ENCODE measurements at places on chromosomes 11 and 22.

DNA sequence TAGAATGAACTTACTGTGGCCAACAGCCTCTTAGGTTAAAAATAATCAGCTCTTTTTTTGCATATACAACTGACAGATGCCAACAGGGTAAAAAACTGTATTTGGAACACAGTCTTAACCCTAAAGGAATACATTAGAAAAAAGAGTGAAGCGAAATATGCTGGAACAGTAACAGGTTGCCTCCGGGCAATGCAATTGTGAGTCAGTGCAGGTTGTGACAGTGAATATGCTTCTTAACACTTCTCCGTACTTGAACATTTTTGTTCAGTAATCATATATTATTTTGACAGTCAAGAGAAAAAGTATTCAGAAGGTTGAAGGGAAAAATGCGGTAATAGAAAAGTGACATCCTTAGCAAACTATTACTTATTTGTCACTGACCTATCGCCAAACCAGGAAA is 98.5 kb downstream of the DBX1 start:
- no peak for DNase-seq

GRCh38 chr22:23831781-23832180 is 7.0 kb downstream of the DERL3 start:
- no peak for DNase-seq

DNA sequence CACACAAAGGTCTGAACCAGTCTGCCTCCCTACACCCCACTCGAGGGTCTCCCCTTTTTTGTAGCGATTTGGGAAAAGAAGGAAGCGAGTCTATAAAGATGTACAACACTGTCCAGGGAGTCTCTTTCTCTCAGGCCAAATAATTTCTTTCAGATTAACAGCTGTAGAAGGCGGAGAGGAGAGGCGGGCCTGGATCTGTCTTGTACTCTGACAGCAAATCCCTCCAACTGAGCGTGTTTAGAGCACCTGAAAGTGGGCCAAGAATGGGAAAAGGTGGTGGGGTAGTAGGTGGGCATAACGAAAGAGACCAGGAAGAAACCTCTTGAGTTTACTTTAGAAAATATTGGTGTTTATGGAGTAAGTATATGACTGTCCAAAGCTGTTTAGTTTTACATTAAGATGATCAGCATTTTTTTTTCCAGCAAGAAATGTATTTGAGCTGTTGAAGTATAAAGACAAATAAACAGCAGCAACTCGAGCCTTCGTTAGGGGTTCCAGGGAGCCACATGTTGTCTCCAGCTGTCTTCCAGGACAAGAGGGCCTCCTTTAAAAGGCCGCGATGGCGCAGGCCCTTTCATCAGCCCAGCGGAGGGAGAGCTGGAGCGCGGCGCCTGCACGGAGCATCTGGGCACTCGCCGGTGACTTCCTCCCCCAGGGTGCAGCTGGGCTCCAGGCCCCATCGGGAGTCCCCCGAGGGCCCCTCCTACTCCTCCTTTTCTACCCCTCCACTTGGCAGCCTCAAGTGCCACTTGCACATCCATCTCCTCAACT is 34.9 kb downstream of the SCUBE1 start:
- DNase-seq = no peak

- DNase-seq = no peak
These were observed 56.9 kb downstream of the PACS1 start for GRCh38 chr11:66126808-66127555.

DNA sequence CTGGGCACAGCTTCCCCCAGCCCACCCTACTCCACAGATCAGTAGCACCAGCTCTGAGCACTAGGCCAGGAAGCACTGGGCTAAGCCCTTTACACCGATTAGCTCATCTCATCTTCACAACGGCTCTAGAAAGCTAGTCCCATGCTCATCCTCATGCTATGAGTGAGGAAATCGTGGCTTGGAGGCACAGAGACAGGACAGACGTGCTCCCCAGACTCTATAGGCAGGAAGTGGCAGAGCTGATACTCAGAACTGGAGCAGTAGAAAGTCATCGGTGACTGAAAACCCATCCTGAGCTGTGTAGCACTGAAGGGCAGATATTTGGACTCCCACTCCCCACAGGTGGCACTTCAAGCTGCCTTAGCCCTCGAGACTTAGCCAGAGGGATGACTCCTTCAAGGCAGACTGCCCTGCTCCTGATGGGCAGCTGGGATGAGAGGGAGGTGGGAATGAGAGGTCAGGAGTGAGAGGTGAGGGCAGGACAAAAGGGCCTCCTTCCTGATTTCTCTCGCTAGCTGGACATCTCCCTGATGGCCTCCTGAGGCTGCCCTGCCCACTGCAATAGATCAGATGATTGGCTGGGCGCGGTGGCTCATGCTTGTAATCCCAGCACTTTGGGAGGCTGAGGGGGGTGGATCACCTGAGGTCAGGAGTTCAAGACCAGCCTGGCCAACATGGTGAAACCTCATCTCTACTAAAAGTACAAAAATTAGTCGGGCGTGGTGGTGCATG is 9.7 kb downstream of the CD5 start:
- no peak for DNase-seq

DNA sequence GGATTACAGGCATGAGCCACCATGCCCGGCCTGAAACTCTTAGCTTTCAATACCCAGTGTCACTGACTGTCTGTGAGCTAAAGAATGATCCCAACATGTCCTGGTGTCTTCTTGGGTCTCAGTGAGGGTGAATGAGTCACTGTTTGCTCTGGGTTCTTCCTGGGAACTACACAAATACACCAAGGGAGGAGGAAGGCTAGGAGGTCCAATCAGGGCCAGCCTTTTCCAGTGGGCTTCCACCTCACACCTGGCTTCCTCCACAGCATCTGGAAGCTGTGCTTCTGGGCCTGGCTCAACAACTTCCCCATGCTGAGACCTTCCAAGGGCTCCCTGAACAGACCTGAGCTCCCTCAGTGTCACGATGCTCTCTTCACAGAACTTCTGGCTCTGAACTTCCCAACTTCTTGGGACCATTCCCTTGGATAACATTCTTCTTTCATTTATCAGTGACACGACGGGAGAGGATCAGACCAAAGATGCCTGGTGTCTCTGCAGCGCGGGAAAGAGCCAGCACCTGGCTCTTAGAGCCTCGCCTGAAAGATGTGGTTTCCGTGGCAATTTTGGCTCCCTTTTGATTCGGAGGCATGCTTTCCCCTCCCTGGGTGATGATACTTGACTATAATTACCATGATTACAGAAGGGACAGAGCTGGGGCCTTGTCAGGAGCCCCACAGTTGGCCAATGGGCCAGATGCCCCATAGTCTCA is 22.3 kb upstream of the CHRM4 start:
- peak; percentile 85 for DNase-seq

DNA sequence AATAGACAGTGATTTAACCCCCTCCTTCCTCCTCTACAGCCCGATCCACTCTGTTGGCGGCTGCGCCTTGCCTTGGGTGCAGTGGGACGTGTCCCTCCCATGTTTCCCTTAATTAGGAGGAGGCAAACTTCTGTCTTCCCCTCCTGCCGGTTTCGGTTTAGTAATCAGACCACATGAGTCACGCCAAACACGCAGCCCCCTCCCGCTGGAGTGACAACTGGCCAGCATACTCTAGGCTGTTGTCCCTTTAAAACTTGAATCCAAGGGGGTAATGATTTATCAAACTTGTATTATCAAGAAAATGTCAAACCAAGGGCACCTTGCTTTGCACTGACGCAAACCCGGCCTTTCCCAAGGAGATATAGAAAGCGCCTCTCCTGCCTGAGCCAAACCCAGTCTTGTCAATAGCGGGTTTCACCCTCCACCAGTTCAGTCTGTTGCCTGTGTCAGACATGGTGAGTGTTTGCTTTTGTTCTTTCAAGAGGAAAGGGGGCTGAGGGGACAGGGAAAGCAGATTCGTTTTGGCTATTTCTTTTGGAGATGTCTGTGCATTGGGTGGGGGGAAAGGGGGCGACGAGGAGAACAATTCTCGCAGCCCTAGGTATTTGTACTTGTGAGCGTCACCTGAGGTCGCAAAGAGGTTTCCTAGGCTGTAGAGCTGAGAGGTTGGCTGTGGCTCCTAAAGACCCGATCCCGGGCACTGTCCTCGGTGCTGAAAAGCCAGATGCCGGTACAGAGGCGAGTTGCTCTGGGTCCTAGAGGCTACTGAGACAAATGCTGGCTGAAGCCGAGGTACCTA is at the start of gene SLC6A5:
TSS of gene SLC6A5 (plus strand) at position 388 of the 799 bp plus-strand sequence. CDS start at position 453, 65 bp downstream.
- DNase-seq = no peak

DNA sequence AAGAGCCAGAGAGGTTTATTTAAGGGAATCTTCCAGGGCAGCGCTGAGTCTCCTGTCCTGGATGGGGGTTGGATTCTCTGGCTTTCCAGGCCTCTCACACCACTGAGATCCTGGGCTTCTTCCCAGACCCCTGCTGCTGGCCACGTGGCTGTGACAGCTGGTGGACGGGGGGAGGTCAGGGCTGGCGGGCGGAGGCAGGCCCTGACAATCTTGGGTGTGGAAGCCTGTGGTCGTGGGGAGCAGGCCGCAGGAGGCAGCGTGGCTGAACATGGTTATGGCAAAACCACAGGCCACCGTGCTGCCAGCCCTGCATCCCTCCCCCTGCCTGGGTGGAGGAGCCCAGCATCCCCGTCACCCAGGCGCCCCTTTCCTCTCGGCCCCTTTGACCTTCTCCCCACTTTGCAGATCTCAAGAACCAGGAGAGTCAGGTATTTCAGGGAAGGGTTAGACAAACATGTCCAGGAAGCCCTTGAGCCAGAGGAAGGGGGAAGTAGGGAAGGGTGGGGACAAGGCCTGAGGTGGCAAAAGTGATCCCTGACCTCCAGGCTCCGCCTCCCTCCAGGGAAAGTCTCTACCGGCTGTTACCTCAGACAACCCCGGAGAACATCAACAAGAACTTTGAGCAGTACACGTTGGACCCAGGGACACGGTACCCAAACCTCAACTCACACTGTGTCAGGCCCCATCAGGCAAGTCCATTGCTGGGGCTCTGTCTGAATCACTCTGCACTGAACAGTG is 111.8 kb downstream of the MICAL2 start:
- DNase-seq = no peak

- no peak for DNase-seq
These were observed 629.0 kb downstream of the BRD1 start for GRCh38 chr22:49198705-49199084.

GRCh38 chr22:34210301-34210700 is 290.0 kb upstream of the LARGE1 start:
- no peak for DNase-seq

DNA sequence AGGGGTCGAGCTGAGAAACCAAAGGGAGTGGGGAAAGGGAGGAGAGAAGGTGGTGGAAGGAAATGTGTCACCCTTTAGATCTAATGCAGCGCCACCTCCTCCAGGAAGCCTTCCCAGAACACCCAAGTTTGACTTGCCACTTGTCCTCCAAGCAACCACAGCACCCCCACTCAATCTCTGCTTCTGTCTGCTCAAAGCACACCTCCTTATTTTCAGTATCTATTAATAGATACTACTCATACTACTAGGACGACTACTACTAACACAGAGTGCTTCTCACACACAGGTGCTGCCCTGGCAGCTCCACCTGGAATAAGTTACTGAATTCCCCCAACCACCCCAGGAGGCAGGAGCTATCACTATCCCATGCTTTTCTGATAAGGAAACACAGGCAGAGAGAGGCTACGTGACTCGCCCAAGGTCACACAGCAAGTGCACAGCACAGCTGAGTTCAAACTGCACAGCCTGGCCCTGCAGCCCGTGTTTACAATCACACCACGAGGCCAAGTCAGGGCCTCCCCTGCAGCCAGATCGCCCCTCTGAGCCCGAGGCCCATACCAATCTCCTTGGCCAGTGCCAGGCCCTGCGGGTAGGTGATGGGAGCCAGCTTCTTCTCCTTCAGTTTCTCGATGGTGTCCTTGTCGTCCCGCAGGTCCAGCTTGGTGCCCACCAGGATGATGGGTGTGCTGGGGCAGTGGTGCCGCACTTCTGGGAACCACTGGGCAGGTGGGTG is 13.2 kb downstream of the RAC2 start:
- DNase-seq = no peak

GRCh38 chr11:61362542-61362875 is 335 bp downstream of the TMEM138 start:
- DNase-seq = no peak

- DNase-seq = peak; percentile 12
These were observed 324.0 kb upstream of the PLET1 start for GRCh38 chr11:112584672-112585071.

- no peak for DNase-seq
These were observed 108.0 kb downstream of the PARVA start for GRCh38 chr11:12485328-12485727.

- DNase-seq = no peak
These were observed 63.5 kb downstream of the FAM83F start for GRCh38 chr22:40058265-40058664.

DNA sequence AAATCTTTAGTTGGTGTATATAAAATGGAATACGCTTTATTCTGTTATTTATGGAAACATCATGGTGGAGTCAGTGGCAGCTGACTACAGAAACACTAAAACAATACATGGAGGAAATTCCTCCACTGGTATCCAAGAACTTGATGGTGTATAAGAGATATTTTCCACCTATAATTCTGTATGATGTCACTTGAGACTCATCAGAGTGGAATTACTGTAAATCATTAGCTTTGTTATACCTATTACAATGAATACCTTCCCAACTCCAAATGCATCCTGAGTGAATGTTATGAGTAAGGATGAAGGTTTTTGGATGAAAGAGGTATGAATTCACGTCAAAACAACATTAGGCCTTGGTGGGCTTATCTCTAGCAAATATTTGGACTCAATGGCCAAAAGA is 258.5 kb upstream of the SORL1-AS1 start:
- DNase-seq = no peak

GRCh38 chr22:20146777-20147176 is 4.1 kb downstream of the CCDC188 start:
- DNase-seq = no peak

DNA sequence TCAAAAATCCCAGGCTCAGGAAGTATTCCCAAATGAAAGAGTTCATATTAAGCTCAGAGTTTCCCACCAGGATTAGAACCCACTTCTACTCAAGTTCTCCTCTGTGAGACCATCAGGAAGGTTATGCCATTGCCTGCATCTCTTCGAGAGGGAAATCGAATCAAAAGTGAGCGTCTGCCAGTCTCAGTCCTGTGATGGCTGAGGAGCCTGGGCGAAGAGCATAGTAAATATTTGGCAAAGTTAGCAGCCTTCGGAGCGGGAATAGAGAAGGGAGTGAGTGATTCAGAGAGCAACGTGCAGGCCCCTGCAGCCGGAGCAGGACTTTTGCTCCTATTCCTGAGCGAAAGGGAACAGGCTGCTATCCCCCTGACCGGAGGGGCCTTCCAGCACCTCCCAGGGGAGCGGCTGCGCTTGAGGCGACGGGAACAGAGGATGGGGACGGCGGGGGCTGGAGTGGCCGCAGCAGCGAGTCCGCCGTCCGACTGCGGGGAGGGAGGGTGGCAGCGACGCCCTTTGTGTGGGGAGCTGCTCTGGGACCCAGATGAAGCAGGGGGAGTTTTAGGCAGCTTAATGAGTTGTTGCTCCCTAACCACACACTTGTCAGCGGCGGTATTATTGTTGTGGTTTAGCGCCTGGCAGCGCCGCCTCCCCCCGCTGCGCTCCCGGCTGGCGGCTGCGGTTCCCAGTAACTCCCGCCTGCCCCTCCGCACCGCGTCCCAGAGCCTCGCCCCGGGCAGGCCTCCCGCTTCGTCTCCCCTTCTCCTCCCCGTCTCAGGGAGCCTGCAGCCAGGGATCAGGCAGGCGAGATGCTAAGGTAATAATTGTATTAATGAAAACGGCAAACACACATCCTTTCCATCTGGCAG is 21.7 kb upstream of the NRGN start:
- no peak for DNase-seq

GRCh38 chr11:70048279-70049024 is 29.7 kb upstream of the ANO1 start:
- DNase-seq = no peak

Data from NCI-H1417 treated with DMSO at 0.1 percent for 48 hours (cell line).